ENCODE measurements at places on chromosomes 6 and 20. TPM values are rescaled to one million over a fixed set of nuclear protein-coding genes. Genes with fewer than 3 reads are reported as not detected.
A peak's percentile ranks its signal among the peaks of the same experiment; 100 is the strongest.

GRCh38 chr6:137871831-137872454 is 4.9 kb downstream of the TNFAIP3 start:
- no peak for ATAC-seq

GRCh38 chr6:157806856-157807215 is 16.2 kb upstream of the SNX9 start:
- ATAC-seq = no peak

PHACTR1 gene
- total RNA-seq = 0.20 TPM

GRCh38 chr20:49699200-49699992 is 14.3 kb downstream of the B4GALT5 start:
- ATAC-seq = no peak

DNA sequence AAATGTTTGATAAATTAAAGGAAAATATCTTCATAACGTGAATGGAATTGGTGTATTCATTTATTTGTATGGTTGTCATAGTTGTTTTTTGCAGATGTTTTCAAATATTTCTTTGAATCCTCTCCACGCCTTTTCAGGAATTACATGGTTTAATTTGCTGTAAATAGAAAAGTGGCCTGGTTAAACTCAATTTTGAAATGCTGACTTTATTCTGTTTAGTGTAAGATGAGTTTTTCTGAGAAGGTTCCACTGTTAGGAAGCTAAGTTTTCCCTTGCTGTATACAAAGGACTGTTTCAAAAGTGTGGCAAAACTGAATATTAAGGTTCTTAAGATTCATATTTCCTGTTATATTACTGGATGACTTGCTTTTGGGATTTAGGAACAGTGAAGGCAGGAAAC is 503 bp upstream of the ZC2HC1B start:
- ATAC-seq = no peak

DNA sequence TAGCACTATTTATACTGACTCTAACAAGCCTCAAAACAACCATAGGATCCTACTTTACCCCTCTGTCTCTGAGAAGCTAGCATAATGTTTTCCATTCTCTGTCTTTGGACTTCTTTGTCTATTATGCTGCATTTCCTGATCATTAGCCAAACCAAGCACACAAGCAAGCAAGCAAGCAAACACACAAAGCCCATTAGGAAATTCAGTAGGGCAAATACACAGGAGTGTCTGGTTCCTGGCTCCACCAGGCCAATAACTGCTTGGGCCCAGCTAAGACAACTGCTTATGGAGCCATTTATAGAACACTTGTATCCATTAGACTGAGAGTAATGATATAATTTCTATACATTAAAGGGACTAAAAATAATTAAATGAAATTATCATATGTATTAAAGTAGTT is 952.9 kb upstream of the EPHA7 start:
- no peak for ATAC-seq

- ATAC-seq = peak; percentile 77
Observed at GRCh38 chr20:44572551-44573500, 9.6 kb upstream of the PKIG start.

COL9A3 gene
- total RNA-seq = 8.8 TPM

NKX2-4 gene
- not detected for total RNA-seq

MYL9 gene
- 2,842 TPM for total RNA-seq

Measured in gastroesophageal sphincter (tissue), 4 donors.